ENCODE measurements at places on chromosomes 6 and 20.

DNA sequence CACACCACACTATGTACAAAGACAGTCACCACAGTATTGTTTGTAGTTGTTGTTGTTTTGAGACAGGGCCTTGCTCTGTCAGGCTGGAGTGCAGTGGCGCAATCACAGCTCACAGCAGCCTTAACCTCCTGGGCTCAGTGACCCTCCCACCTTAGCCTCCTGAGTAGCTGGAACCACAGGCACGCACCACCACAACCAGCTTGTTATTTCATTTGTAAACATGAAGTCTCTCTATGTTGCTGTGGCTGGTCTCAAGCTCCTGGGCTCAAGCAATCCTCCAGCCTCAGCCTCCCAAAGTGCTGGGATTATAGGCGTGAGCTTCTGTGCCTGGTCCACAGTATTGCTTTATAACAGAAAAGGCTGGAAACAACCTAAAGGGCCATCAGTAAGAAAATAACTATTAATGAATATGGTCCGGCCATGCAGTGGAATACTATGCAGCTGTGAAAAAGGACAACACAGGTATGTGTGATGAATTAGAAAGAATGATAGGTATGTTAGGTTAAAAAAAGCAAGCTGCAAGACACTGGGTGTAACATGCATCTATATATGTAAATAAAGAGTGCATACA, 30.0 kb upstream of the PTGIS start:
- H3K4me3 ChIP-seq = no peak overlapping the region
- no peaks in the 10 kb centered on the region for H3K4me1 ChIP-seq
- no peaks in the 10 kb centered on the region for H3K36me3 ChIP-seq

GRCh38 chr6:24589334-24589733, 56.7 kb downstream of the KIAA0319 start:
- no peaks in the 10 kb centered on the region for H3K4me1 ChIP-seq
- no peak overlapping the region for H3K4me3 ChIP-seq
- no peaks in the 10 kb centered on the region for H3K27me3 ChIP-seq
- peak; percentile 22 for DNase-seq
- no peaks in the 10 kb centered on the region for H3K36me3 ChIP-seq
- no peak overlapping the region for H3K27ac ChIP-seq

GRCh38 chr6:20706238-20706938, 172.1 kb downstream of the CDKAL1 start:
- no peak overlapping the region for H3K4me3 ChIP-seq
- no peaks in the 10 kb centered on the region for H3K4me1 ChIP-seq
- no peaks in the 10 kb centered on the region for H3K36me3 ChIP-seq
- DNase-seq = no peak

GRCh38 chr6:144158133-144158532, 7.8 kb downstream of the STX11 start:
- no peak overlapping the region for H3K27ac ChIP-seq
- H3K27me3 ChIP-seq = no peaks in the 10 kb centered on the region
- peak; percentile 98 for DNase-seq
- peaks cover 9% of the 10 kb centered on the region for H3K4me1 ChIP-seq

GRCh38 chr6:26594730-26595632, 1.8 kb upstream of the ABT1 start:
- H3K36me3 ChIP-seq = no peaks in the 10 kb centered on the region
- no peak overlapping the region for H3K27ac ChIP-seq
- peak; percentile 93 for DNase-seq
- H3K4me1 ChIP-seq = no peaks in the 10 kb centered on the region
- H3K27me3 ChIP-seq = no peaks in the 10 kb centered on the region

DNA sequence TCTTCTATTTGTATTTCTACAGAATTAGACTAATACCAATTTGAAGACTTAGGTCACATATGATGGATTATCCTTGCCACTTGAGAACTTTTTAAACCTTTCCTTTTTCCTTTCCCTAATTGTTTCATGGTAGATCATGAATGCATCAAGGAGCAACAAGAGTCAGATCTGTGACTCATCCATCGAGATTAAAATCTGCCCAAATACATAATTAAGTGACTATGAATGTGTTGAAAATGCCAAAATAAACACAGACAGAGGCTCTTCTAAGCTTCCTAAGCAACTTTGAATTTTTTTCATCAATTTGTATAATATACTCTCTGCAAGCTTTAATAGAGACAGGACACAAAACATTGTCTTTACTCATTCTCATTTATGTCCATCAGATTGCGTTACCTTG, 23.5 kb upstream of the HTR1E start:
- H3K27me3 ChIP-seq = no peaks in the 10 kb centered on the region
- DNase-seq = no peak
- no peak overlapping the region for H3K27ac ChIP-seq
- H3K4me1 ChIP-seq = peaks cover 2% of the 10 kb centered on the region
- no peaks in the 10 kb centered on the region for H3K36me3 ChIP-seq

- no peak for DNase-seq
- H3K4me3 ChIP-seq = no peak overlapping the region
Measured at GRCh38 chr6:118739696-118740353, 88.4 kb upstream of the CEP85L start.

GRCh38 chr6:7802662-7803061, 76.8 kb downstream of the BMP6 start:
- H3K4me3 ChIP-seq = no peak overlapping the region
- no peaks in the 10 kb centered on the region for H3K27me3 ChIP-seq
- no peaks in the 10 kb centered on the region for H3K36me3 ChIP-seq
- H3K27ac ChIP-seq = no peak overlapping the region

GRCh38 chr6:11198663-11199603, 33.5 kb downstream of the NEDD9 start:
- peaks cover 19% of the 10 kb centered on the region for H3K4me1 ChIP-seq
- H3K27me3 ChIP-seq = no peaks in the 10 kb centered on the region
- H3K4me3 ChIP-seq = no peak overlapping the region
- H3K27ac ChIP-seq = no peak overlapping the region
- DNase-seq = no peak
- H3K36me3 ChIP-seq = no peaks in the 10 kb centered on the region

DNA sequence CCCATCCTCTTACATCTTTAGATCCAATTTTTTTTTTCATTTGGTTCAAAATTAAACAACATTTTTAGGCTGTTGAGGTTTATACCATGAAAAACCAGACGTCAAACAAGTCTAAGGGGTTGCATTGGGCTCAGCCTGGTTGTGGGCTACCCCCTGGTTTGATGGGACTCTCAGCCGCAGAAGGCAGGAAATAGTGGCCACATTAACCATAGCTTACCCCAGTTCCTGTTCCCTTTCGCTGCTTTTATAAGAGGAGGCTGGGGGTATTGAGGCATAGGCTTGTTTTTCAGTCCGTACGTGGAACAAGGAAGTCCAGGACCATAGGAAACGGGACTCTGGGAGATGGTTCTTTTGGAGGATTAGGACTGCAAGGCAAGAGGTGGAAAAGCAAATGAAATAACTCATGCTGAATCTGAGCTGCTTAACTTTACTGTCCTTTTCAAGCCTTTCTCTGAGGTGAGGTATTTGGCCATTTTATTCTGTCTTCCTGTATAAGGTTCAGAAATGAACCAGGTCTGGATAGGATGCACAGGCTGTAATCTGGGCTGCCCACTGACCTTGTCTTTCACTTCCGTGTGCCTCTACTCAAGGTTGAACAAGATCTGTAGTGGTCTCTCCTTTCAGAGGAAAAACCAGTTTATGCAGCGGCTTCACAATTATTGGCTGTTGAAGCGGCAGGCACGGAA, 7.7 kb downstream of the BRPF3 start:
- DNase-seq = no peak
- peaks cover 27% of the 10 kb centered on the region for H3K36me3 ChIP-seq
- H3K27ac ChIP-seq = no peak overlapping the region
- H3K27me3 ChIP-seq = no peaks in the 10 kb centered on the region
- H3K4me1 ChIP-seq = no peaks in the 10 kb centered on the region

DNA sequence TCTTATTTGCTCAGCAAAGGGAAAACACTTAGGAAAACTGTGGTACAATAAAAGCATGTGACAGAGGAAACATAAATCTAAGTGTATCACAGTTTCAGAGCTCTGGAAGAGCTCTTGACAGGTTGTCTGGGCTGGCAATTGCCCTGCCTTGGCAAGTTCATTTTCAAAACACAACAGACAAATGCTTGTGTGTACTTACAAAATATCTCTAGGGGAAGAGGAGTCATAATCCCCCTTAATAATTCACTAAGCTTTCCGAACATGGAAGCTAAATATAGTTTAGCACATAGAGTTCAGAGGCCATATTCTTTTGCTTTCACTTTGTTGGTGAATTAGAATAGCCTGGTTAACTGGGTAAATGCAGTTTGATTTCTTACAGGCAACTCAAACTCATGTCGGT, 211.6 kb upstream of the THEMIS start:
- no peak overlapping the region for H3K4me3 ChIP-seq
- no peaks in the 10 kb centered on the region for H3K27me3 ChIP-seq
- no peak overlapping the region for H3K27ac ChIP-seq
- no peaks in the 10 kb centered on the region for H3K4me1 ChIP-seq
- H3K36me3 ChIP-seq = no peaks in the 10 kb centered on the region
- DNase-seq = no peak

GRCh38 chr20:55269913-55270312, 735.4 kb downstream of the CBLN4 start:
- no peaks in the 10 kb centered on the region for H3K36me3 ChIP-seq
- no peaks in the 10 kb centered on the region for H3K27me3 ChIP-seq
- no peak overlapping the region for H3K27ac ChIP-seq
- no peak for DNase-seq
- H3K4me3 ChIP-seq = no peak overlapping the region

- H3K27me3 ChIP-seq = no peaks in the 10 kb centered on the region
- DNase-seq = no peak
Measured at GRCh38 chr6:22079783-22080182, 217.1 kb downstream of the PRL start.

DNA sequence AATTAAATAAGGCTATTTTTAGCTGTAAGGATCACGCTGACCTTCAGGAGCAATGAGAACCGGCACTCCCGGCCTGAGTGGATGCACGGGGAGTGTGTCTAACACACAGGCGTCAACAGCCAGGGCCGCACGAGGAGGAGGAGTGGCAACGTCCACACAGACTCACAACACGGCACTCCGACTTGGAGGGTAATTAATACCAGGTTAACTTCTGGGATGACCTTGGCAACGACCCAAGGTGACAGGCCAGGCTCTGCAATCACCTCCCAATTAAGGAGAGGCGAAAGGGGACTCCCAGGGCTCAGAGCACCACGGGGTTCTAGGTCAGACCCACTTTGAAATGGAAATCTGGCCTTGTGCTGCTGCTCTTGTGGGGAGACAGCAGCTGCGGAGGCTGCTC, 84.0 kb downstream of the RAMACL start:
- H3K36me3 ChIP-seq = no peaks in the 10 kb centered on the region
- H3K27me3 ChIP-seq = no peaks in the 10 kb centered on the region
- H3K4me1 ChIP-seq = no peaks in the 10 kb centered on the region

- H3K27me3 ChIP-seq = no peaks in the 10 kb centered on the region
- H3K27ac ChIP-seq = no peak overlapping the region
- H3K36me3 ChIP-seq = no peaks in the 10 kb centered on the region
- DNase-seq = no peak
Measured at GRCh38 chr6:150719099-150719766, 119.5 kb downstream of the PLEKHG1 start.

- no peaks in the 10 kb centered on the region for H3K36me3 ChIP-seq
- no peak overlapping the region for H3K27ac ChIP-seq
- H3K4me3 ChIP-seq = no peak overlapping the region
- no peaks in the 10 kb centered on the region for H3K4me1 ChIP-seq
- DNase-seq = peak; percentile 67
- H3K27me3 ChIP-seq = no peaks in the 10 kb centered on the region
Measured at GRCh38 chr20:52747845-52748284, 224.3 kb upstream of the TSHZ2 start.

- H3K4me1 ChIP-seq = no peaks in the 10 kb centered on the region
- H3K4me3 ChIP-seq = no peak overlapping the region
- H3K36me3 ChIP-seq = peaks cover 1% of the 10 kb centered on the region
- no peaks in the 10 kb centered on the region for H3K27me3 ChIP-seq
Measured at GRCh38 chr20:34988191-34988540, 32.5 kb downstream of the MYH7B start.

- no peak overlapping the region for H3K27ac ChIP-seq
- no peak for DNase-seq
Measured at GRCh38 chr6:68502946-68503345, 132.1 kb upstream of the ADGRB3 start.

- H3K36me3 ChIP-seq = no peaks in the 10 kb centered on the region
- no peaks in the 10 kb centered on the region for H3K4me1 ChIP-seq
- no peak overlapping the region for H3K4me3 ChIP-seq
- DNase-seq = no peak
- no peak overlapping the region for H3K27ac ChIP-seq
- no peaks in the 10 kb centered on the region for H3K27me3 ChIP-seq
Measured at GRCh38 chr20:19817017-19817416, 59.0 kb downstream of the RIN2 start.

- no peaks in the 10 kb centered on the region for H3K36me3 ChIP-seq
- DNase-seq = peak; percentile 30
- no peaks in the 10 kb centered on the region for H3K4me1 ChIP-seq
- H3K4me3 ChIP-seq = peak overlapping the region; percentile 56
- no peak overlapping the region for H3K27ac ChIP-seq
Measured at GRCh38 chr6:52362443-52363227, 684 bp downstream of the PAQR8 start.
